ENCODE measurements at places on chromosomes 16 and 17.

DNA sequence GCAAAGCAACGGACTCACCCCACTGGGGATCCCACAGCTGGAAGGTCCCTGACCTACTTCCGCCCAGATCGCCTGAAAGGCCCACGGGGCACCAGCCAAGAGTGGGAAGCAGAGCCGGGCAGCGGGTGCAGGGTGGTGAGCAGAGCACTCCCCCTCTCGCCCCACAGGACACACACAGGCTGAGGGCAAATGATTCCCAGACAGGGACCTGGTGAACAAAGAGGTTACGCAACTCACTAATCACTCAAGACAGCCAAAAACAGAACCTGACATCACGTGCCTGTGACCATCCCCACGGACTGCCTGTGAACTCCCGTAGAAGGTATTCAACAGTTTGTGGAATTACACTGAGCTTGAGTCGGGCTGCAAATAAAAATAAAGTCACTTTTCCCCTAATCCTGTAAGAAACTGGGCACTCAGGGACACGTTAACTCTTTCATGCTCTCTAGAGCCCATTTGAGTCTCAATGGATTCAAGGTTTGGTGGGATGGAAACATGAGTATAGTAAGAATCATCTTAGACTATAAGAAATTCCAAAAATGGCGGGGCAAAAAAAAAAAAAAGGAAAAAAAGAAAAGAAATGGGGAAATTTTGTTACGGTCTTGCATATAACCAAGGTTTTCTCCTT is 396.1 kb downstream of the SOX9 start:
- DNase-seq: no peak

DNA sequence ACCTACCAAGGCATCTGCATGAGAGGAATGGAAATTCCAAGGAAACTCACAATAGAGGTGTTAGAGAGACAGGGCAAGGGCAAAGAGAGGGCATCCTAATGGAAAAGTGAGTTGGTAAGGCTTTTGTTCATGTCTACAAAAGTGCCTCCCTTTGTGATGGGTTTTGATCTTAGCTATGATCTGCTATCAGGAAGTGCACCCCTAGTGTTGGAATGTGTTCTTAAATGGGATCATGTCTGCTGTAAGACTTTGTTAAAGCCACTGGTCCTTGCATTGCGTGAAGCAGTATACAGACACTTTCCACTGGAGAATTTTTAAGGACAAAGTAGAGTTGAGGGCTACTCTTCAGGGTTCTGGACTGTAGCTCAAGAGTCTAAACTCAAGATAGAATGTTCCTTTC is 92.0 kb downstream of the MAP2K6 start:
- no peak for DNase-seq

GRCh38 chr17:38428643-38429371 is 543 bp downstream of the ARHGAP23 start:
- DNase-seq: no peak

- DNase-seq: no peak
Measured at GRCh38 chr17:57925361-57925990, 29.7 kb downstream of the CUEDC1 start.

DNA sequence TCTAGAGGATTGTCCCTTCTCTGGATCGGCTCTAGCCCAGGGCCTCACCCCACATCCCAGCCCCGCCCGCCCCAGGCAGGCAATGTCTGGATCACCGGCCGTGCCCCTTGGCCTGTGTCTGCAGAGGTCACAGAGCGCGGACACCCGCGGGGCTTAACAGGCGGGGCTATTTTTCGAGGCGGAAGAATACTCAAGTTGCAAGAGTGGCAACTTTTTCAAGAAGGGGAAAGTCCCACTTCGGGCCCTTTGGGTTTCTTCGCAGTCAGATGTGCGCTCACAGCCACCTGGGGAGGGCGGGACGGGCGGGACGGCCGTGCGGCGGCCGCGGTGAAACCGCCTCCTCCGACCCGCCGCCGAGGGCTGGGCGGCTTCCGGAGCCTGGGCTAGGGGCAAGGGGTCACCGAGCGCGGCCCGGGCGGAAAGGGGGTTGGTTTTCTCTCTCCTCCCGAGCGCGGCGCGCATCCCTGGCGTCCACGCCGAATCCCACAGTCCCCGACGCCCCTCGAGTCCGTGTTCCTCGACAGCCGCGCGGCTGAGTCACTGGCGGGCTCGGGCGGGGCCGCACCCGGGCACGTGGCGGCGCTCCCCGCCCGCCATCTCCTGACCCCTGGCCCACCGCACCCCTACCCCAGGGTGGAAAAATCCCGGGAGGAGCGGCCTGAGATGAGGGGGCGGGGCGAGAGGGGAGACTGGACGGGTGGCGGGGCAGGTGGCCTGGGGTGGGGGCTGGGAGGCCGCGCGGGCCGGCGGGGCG is 1.2 kb upstream of the PFN1 start:
- peak; percentile 56 for DNase-seq

DNA sequence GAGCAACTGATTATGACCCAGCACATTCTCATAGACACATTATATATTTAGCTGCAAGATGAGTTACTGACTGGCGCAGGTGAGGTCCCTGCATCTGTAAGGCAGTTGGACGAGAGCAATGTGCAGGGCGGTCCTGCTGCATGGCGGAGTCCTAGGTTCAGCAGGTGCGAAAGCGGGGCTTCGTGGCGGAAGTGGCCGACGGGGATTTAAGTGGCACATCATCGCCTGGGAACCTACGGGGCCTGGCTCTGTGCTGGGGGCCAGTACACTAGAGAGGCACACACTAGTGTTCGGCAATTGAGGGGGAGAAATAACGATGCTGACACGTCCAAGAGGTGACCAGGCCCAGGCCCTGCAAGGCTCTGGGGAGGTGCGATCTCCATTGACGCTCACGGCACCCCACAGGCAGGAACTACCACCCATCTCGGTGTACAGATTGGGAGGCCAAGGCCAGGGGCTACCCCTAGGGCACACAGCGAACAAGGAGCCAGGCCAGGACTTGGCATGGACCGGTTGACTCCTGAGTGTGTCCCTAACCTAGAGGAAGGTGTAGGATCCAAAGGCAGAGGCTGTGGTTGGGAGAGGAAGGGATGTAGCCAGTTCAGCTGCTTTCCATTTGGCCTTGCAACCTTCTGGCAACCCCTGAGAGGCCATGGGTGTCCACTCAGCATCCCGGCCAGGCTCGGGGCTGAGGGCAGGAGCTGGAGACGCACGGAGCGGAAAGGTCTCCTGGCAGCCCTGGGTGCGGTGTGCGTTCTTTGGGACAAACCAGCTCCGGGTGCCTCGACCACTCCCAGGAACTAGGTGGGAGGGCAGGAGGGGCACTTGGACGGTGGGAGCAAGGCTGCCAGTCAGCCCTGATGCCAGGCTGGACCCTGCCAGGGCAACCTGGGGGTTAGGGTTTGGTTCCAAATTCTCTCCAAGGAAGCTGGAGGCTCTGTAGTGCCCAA is 103.9 kb upstream of the CREBBP start:
- no peak for DNase-seq

GRCh38 chr17:27577121-27577761 is 53.7 kb upstream of the LGALS9 start:
- DNase-seq: no peak

DNA sequence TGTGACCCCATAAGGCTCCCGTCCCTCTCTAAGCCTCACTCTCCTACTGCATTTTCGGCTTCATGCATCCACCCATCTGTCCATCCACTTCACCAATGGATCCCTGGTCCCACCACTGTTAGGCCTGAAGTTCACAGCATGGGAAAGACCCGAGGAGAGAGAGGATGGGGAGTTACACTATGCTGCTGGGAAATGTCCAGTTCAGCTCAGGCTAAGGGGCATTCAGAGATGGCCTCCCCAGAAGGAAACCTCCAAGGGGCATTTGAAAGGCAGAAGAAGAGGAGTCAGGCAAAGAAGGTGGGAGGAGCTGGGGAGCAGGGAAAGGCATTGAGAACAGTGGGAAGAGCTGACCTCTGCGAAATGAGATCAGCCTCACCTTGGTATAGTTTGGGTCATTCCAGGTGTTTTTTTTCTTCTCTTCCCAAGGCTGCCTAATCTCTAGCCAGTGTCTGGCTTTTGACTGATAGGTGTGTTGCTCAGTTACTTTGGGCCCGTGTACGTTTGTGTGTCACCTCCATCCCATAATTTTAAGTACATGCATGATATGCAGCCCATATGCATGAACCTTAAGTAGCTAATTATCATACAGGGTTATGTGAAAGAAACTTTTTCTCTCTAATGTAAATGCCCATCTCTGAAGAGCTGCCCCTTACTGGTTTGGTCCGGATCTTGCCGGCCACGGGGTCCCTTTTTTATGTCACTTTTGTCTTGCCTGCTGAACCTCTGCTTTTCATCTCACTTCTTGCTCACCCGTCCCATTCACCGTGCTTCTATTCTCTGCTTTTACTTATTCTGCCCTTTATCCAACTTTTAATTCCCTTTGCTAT is 11.6 kb upstream of the DRC7 start:
- no peak for DNase-seq

DNA sequence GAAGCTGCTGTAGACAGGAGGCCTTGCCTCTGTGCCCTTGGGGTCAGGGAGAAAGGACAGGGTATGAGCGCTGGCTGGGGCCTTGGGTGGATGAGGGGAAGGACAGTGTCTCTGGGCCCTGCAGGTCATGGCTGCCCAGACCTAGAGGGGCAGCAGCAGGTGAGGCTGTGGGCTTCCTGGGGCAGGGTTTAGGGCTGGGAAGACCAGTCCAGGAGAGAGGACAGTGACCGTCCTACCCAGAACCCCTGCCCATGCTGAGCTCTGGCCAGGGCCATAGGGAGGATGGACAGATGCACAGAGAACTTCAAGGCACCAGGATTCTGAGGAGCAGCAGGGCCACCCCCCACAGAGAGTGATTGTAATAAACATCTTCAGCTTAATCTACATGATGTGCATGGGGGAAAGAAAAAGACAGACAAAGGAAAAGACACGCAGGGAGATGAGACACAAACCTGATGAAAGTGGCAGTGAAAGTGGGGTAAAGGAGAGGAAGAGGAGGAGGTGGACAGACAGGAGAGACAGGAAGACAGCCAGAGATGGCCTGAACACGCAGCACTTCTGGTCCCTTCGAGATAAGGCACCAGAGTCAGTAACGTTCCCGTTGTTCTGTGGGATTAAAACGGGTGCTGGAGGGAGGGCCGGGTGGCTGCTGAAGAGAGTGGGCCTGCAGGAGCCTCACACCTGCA is 17.5 kb downstream of the FLOT2 start:
- no peak for DNase-seq

Data from stimulated activated CD4-positive, alpha-beta T cell treated with anti-CD3 and anti-CD28 coated beads, Interleukin-1b, Interleukin-23, amount 100 ng/mL, for 1 hour (primary cell).